Stimulated activated CD8-positive, alpha-beta memory T cell treated with anti-CD3 and anti-CD28 coated beads, Interleukin-2, amount 100 ng/mL, for 1 hour (primary cell): ENCODE measurements at places on chromosomes 2 and 18.

DNA sequence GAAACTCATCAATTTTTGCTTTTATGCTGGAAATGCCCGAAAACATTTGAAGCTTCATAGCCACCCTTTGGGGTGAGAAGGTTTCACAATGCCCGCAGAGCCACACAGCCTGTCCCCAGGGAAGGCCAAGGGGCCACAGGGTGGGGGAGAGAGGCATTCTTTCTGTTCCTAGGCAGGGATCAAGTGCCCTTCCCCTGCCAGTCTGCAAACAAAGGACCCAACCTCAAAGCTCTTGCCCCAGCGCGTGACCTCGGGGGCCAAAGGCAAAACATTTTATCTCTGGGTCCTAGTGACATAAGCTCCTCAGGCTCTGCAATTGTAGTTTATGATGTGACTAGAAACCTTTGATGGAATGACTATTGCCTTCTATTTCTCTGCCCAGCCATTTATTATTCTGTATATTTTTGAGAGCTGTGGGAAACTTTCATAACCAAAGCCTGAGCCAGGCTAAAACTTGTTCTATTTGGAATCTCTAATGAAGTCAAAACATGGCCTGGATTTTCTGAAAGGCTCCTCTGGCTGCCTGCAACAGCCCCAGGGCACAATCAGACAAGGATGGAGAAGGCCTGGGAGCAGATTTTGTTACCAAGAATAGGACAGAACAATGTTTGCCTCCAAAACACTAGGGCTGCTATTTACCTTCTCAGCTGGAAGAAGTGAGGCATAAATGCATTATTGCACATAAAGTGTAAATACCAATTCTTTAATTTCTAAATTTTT, 137.2 kb upstream of the KCTD1 start:
- DNase-seq, result no peak

GRCh38 chr18:37572736-37573135, 7.1 kb upstream of the CELF4 start:
- DNase-seq, result no peak

GRCh38 chr2:185381631-185382030, 357.0 kb upstream of the FSIP2 start:
- DNase-seq, result no peak

- no peak for DNase-seq
These were observed 55.9 kb upstream of the NT5C1B start for GRCh38 chr2:18645315-18645714.

DNA sequence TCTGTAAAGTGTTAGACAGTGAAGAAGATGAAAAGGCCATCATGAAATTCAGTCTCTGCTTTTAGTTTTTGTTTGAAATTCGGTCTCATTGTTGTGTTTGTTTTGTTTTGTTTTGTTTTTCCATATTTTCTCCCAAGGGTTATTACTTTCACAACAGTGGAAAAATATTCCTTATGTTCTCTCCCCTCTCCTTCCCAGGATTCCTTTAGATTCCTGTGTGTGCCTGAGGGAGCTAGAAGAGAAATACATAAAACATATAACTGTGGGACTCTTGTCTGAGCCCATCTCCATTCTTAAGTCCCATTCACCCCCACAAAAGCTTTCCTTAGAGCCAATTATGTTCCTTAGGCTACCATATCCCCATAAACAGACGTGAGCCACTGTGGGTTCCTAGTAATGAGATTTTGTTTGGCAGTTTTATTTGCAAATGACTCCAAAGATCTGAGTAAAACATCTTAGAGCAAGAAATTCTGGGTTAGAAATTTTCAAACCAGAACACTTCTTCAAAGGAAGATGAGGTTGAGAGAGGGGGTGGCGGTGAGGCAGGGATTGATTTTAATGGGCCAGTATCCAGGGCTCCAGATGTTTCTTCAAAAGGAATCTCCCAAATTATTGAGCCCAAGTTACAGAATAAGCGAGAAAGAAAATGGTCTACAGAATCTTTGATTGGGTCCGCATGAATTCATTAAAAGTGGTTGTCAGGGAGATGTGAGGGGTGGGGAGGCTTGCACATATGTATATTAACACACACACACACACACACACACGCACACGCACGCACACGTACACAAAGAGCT, 157.8 kb upstream of the TNP1 start:
- DNase-seq, result no peak

- DNase-seq, result no peak
These were observed 46.8 kb upstream of the RTN4 start for GRCh38 chr2:55097082-55097460.
